HuH-7 (cell line): ENCODE measurements at places on chromosomes 12 and 14.
A peak's percentile ranks its signal among the peaks of the same experiment; 100 is the strongest.

- no peak for DNase-seq
These were observed 136.4 kb upstream of the FAR2 start for GRCh38 chr12:29012673-29013072.

GRCh38 chr12:131779027-131779426 lies 49.2 kb upstream of the MMP17 start:
- DNase-seq: no peak

DNA sequence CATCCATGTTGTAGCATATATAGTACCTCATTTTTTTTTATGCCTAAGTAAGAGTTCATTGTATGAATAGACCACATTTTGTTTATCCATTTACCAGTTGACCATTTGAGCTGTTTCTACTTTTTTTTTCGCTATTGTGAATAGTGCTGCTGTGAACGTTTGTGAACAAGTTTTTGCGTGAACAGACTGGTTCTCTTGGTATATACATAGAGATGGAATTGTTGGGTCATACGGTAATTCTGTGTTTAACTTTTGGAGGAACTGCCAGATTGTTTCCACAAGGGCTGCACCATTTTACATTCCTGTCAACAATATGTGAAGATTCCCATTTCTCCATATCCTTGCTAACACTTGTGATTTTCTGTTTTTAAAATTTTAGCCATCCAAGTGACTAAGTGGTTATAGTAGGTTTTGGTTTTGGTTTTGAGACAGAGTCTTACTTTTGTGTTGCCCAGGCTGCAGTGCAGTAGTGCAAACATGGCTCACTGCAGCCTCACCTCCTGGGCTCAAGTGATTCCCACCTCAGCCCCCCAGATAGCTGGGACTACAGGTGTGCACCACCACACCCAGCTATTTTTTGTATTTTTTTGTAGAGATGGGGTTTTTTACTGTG lies 68.3 kb upstream of the AMN start:
- DNase-seq: no peak

- no peak for DNase-seq
These were observed 11.6 kb downstream of the RNASE10 start for GRCh38 chr14:20516921-20517320.

DNA sequence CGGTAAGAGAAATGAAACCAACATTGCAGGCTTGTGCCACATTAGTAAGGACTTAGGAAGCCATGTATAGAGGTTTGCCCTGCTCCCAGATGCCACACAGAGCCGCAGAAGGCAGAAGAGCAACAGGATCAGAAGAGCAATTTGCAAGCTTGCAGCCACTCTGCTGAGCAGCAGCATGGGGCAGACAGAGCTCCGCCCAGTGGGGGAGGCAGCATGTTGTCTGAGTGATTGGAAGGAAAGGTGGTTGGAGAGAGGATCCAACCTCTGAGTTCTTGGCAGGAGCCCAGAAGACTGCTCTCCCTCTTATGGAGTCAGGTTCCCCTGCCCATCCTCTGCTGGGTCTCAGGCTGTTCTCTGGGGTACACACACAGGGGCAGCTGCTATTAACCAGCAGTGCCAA lies 2.3 kb upstream of the KRT6A start:
- no peak for DNase-seq

DNA sequence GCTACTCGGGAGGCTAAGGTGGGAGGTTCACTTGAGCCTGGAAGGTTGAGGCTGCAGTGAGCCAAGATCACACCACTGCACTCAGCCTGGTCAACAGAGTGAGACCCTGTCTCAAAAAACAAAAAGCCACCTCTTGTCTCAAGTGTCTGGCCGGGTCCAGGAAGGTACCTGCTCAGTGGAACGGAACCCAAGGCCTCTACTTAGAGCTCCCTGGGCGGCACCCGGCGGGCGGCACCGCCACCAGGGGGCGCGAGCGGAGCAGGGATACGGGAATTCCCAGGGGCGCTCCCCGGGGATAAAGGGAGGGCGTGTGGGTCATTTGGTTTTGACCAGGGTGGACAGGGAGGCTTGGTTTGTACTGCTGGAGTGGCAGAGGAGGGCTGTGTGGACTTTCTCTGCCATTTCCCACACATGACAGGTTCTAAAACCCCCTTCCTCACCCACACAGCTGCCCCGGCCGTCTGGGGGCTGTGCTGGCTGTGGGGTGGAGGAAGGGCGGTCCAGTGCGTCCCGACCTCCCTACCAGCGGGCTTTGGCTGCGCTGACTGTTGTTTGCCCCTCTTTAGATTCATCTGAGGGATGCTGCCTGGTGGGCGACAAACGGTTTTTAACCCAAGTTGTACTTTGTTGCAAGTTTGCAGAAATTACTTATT lies 91.4 kb downstream of the SETD3 start:
- peak; percentile 76 for DNase-seq

GRCh38 chr12:7612851-7613250 lies 52.9 kb downstream of the APOBEC1 start:
- DNase-seq: no peak

DNA sequence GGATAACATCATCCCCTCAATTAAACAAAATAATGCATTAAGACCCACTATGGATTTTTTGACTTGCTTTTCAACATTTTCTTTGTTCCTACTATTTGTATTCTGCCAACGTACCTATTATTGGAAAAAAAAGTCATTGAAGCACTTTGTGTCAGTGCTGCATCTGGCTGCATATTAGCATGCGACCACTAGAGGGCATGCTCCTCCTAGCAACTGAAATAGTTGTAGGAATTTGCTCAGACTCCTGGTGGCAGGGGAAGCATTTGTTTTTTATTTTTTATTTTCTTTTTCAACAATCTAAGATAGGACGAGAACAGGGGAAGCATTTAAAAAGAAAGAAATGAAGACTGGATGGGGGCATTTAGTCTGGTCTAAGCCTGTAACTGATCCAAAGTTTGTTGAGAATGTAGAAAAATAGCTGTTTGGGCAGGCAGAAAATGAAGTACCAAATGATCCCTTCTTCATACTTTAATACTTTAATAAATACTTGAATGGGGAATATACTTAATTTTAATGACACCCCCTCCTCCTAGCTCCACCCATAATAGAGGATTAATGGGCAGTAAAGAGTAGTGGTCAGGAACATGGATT lies 14.5 kb upstream of the CLEC4A start:
- peak; percentile 55 for DNase-seq

- DNase-seq: no peak
These were observed 10.8 kb downstream of the GLRX5 start for GRCh38 chr14:95545515-95546168.

- DNase-seq: no peak
These were observed 71.2 kb downstream of the ITPK1 start for GRCh38 chr14:93044556-93044955.

DNA sequence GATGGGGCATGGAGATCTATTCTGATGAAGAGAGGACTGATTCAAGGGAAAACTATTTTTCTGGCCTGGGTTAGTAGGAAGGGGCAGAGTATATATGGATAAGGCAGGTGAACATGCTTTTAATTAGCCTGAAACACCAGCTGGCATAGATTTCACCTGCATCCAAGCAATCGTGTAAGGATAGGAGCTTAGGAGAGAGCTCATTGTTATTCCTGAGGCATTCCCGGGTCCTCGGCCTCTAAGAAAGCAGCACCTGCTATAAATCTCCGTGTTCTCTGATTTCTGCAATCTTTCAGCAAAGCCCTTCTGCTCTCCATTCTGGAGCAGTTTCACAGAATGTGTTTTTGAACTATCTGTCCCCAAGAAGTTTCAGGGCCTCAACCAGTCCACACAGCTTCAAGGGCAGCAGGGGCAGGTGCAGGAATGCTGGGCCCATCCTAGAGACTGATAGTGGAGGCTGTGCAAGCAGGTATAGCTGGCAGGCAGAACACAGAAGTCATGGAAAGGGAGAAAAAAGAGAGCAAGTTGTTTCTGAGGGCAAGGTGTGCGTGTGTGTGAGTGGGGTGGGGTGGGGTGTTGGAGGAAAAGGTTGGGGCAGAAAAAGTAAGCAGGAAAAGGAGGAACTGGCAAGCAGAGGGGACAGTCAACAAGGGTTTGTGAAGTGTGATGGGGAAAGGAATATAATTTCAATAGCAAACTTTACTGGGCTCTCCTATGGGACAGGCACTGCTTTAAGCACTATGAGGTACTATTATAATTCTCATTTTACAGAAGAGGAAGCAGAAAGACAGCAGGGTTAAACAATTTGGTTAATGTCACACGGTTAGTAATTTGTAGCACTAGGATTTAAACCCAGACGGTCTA lies 203.7 kb upstream of the SSTR1 start:
- DNase-seq: no peak

DNA sequence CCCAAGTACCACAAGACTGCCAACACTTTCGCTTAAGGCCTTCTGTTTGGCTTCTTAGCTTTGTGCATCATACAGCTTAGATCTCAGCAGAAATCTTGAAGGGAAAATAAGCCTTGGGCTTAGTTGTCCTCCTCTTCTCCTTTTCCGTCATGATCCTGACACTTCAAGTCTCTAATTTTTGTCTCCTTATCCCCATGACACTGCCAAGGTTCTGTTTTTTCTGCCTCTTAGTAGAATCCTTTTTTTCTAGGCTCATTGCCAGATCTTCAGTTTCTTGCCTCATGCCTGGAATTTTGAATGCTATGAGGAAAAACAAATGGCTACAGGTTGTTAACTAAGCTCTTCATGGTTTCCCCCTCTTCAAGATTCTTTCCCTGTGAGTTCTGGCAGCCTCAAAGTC lies 450.4 kb downstream of the LRFN5 start:
- no peak for DNase-seq

DNA sequence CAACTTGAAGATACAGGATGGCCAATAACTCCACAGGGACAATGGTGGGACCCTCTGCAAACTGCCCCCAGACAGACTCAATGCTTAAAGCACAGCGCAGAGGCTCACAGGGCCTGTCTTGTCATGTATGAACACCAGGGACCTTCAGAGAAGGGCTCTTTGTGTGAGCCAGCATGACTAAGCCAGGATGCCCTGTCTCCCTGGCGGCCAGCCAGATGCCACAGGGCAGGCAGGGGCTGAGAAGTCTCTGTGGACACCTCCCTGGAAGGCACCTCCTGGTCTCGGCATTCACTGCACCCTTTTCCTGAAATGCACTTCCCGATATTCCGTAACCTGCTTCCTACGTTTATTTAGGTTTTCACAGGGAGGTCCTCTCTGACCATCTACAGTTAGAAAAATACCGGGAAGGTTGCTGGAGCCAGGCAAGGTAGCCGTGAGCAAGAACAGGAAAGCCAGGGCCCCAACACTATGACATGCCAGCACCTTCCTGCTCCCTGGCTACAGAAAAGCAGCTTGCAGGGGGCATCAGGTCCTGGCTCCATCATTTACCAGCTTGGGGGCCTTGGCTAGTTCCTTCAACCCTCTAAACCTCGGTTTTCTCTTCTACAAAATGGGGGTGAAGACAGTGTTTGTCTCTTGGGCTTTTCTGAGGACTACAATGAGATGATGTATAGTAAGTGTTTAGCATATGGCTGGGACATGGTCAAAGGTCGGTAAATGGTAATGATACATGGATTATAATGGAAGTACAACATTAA lies 65.0 kb downstream of the PITPNM2 start:
- DNase-seq: no peak

- DNase-seq: no peak
These were observed 144.6 kb downstream of the ITPR2 start for GRCh38 chr12:26688344-26688904.

GRCh38 chr14:105979446-105979845 lies 453.1 kb downstream of the TMEM121 start:
- DNase-seq: no peak

DNA sequence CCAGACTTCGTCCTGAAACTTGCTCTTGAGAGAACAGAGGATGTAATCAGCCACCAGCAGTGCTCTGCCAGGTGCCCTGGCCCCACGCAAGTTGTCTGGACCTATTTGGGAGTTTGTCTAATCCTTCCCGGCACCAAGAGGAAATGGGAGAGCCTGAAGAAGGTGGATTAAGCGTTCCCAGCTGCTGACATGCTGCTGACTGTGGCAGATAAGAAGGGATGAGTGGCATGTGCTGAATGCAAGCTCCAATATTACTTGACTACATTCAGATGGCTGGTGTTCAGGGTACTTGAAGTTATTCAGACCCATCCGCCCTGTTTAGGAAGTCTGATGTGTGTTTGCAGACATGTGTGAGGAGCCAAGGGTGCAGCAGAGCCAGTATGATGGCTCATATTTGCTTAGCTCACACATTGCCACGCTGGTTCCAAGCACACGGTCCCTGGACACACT lies 440.6 kb upstream of the CCDC196 start:
- no peak for DNase-seq

- DNase-seq: no peak
These were observed 402.2 kb upstream of the USP15 start for GRCh38 chr12:61857968-61858367.

GRCh38 chr12:5369298-5369697 lies 62.6 kb upstream of the NTF3 start:
- DNase-seq: no peak

DNA sequence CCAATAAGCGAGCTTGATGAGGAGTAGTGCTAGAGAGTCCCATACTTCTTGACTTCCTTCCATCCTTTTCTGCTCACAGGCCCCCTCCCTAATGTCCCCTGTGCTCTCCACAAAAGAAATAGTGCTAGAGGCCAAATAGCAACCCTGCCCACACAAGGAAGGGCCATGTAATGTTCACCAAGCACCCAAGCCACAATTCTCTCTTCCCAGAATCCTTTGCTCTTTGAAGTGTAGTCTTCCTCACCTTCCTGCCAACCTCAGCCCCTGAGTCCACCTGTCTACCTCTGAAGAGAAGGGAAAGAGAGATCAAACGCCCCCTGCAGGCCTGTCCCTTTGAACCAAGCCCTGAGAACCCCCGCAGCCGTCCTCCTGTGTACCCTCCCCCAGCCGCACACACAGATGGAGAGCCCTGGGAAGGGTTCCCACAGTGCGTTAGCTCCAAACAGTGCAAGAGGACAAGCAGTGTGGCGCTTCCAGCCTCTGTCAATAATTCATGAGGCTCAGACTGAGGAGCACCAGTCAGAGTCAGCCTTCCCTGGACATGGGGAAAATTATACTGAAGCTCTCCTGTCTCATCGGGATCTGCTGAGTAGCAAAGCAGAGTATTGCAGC lies 1.9 kb upstream of the DHRS4 start:
- DNase-seq: no peak

DNA sequence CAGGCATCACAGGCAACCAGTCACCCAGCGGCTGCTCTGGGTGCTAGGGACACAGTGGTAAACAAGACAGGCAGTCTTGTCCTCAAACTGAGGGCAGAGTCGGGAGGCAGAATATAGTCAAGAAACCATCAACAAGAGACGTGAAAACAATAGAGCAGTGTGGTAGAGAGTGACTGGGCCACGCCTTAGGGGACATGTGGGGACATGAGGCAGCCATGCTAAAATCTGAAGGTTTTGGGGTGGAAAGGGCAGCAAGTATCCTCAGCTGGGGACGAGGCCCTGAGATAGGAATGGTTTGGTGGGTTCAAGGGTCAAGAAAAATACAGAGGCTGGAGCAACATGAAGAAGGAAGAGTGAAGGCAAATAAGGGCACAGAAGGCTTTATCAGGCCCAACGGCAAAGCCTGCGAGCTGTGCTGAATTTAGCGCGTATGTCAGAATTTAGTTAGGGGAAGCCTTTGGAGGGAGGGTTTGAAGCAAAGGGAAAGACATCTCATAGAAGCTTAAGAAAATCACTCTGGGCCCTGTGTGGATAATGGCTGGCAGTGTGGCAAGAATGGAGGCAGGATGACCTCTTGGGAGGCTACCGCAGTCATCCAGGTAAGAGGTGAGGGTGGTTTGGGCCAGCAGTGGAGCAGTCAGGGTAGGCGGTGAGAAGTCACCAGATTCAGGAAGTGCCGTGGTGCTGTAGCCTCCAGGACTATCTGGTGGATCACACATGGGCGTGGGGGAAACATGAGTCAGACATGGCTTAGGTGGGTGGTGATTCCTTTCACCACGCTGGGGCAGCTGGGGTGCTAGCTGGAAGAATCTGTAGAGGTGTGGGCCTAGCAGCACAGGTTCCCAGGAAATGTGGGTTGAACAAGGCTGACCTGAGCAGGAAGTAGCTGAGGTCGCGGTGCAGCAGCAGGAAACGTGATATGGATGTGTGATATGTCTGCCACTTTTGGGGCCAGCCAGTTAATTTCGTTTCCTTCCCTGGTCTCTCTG lies 3.0 kb downstream of the EVL start:
- DNase-seq: no peak
